ENCODE measurements at places on chromosomes 6 and 20.

DNA sequence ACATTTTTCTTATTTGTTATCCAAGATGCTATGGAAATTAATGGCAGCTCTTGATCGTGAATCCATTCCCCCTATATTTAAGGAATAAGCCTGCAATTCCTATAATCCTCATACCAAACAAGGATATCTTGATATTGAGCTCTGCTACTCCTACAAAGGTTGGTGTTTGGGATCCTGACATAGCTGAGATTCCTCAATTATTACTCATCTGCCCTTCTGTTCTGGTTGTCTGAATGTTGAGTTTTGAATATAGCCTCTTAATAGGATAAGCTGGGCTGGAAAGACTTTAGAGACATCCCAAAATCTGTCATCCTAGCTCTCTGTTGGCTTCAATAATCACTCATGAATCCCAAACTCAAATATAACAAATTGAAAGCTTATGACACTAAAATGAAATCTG is 49.9 kb downstream of the CLIC5 start:
- DNase-seq = no peak

GRCh38 chr6:110432285-110432900 is 17.0 kb upstream of the DDO start:
- DNase-seq = no peak

DNA sequence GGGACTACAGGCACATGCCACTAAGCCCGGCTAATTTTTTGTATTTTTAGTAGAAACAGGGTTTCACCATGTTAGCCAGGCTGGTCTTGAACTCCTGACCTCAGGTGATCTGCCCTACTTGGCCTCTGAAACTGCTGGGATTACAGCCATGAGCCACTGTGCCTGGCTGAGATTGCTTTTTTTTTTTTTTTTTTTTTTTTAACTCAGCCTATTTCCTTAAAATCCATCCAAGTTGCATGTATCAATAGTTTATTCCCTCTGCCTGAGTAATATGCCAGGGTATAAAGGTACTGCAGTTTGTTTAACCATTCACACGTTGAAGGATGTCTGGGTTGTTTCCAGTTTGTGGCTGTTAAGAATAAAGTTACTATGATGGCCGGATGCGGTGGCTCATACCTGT is 10.7 kb downstream of the SLX4IP start:
- DNase-seq = no peak

DNA sequence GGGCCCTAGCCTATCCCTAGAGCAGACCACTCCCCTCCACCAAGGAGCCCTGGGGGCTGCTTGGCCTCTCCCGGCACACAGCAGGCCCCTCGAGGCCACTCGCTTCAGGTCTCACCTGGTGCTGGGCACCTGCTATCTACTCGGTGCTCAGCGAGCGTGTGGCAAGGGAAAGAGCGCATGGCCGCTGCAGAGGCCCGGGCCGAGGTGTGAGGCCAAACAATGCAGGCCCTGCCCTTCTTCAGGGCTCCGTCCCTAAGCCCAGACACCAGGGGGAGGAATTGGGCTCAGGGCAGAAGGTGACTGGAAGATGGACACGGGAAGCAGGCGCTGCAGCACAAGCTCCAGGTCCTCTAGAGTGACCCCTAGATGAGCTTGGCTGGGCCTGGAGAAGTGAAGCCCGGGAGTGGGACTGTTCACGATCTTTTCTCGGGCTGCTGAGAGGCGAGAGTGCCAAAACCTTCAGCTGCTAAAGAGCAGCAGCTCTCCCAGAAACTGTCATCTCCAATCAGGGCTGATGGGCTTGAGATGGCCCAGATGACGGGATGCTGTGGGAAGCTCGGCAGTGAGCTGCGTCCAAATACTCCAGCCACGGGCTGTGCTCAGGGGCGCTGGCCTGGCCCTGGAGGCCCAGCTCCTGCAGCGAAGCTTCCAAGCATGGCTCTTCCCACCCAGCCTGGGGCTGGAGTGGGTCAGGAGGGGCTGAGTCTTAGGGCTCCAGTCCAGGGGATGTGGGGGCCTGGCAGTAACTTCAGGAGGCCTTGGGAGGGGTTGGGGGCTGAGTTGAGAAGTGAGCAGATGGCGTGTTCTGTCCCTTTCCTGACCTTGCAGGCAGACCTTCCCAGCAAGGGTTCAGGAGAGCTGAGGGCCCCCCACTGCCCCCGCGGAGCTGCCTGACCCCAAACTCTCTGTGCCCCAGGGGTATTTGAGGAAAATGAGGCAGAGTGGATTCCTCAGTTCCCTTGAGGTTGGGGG is 43.7 kb downstream of the APCDD1L start:
- no peak for DNase-seq

DNA sequence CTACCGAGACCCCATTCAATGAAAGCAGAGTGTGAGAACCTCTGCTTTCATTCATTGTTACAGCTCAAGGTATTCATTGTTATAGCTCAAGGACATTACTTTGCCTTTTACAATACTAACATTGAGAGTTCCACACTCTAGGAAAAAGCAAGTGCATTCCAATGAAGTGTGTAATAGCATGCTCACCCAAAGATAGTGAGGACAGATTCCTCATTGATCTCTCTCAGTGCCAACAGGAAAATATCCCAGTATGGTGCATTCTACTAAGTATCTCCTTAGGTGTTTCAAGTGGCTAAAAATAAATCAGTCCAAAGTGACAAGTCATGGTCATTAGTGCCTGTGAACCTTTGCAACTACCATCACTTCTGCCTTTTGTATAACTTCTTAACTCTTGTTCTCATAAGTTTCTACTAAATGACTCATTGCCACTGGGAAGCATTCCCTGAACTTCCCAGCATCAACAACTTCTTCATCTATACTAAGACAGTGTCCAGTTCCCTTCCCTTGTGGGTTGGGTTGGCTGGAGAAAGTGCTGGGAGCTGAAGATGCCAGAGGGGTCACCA is 140.7 kb upstream of the STXBP5 start:
- DNase-seq = no peak

GRCh38 chr6:116400328-116400727 is 29.6 kb downstream of the DSE start:
- DNase-seq = no peak

- no peak for DNase-seq
Observed at GRCh38 chr20:22557403-22558276, 26.7 kb downstream of the FOXA2 start.

- no peak for DNase-seq
Observed at GRCh38 chr20:24873025-24873620, 75.9 kb upstream of the CST7 start.

DNA sequence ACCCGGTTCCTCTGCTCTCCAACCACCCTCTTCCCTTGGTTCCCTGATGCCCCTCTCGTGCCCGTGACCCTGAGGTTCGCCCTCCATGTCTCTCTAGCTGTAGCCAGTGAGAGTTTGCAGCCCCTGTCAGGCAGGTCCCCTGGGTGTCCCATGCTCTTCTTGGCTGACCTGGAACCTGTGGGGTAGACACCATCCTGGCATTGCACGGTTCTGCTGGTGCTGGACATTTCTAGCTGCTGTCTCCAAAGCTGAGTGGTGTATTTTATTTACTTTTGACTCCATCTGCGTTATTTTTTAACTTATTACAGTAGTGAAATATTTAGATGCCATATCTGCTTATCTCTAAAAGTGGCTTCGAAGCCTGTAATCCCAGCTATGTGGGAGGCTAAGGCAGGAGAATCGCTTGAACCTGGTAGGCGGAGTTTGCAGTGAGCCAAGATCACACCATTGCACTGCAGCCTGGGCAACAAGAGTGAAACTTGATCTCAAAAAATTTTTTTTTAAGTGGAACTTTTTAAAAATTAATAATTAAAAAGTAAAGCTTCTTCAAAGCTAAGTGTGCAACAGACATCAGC is 12.5 kb downstream of the ENTPD6 start:
- DNase-seq = no peak

GRCh38 chr6:26105842-26106241 is 18.6 kb downstream of the HFE start:
- no peak for DNase-seq

DNA sequence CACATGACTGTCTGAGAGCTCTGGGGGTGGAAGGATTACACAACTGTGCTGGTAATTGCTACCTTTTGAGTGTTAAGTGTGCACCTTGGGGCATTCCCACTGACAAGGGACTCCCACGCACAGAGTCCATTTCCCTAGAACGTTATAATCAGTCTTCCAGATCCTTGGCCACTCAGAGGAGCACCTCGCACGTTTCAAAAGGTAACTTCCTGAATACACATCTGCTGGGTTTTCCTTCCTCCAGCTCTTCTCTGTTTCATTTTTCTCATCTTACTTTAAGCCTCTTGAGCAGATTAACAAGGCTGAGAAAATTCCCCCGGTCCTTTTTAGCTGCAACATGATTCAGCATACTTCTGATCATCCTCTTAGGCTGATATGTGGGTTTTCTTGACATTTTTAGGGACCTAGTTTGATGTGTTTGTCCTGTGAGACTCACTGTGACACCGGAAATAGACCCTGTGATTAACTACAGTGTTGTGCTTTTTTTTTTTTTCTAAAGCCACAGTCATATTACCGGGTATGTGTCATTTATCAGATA is 98.4 kb upstream of the DUSP22 start:
- DNase-seq = no peak

- no peak for DNase-seq
Observed at GRCh38 chr20:8744228-8744844, 324.6 kb upstream of the PLCB4 start.

GRCh38 chr6:84432619-84433018 is 205.2 kb upstream of the CEP162 start:
- DNase-seq = no peak

DNA sequence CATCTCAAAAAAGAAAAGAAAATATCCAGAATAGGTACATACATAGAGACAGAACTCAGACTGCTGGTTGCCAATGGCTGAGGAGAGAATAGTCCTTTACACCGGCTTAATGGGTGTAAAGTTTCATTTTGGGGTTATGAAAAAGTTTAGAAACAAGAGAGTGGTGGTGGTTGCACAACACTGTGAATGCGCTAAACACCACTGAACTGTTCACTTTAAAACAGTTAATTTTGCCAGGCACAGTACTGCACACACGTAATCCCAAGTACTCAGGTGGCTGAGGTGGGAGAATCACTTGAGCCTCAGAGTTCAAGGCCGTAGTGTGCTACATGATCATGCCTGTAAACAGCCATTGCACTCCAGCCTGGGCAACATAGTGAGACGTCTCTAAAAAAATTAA is 7.6 kb downstream of the ILRUN start:
- no peak for DNase-seq

GRCh38 chr20:17863209-17863576 is 105.4 kb downstream of the SNX5 start:
- DNase-seq = no peak

DNA sequence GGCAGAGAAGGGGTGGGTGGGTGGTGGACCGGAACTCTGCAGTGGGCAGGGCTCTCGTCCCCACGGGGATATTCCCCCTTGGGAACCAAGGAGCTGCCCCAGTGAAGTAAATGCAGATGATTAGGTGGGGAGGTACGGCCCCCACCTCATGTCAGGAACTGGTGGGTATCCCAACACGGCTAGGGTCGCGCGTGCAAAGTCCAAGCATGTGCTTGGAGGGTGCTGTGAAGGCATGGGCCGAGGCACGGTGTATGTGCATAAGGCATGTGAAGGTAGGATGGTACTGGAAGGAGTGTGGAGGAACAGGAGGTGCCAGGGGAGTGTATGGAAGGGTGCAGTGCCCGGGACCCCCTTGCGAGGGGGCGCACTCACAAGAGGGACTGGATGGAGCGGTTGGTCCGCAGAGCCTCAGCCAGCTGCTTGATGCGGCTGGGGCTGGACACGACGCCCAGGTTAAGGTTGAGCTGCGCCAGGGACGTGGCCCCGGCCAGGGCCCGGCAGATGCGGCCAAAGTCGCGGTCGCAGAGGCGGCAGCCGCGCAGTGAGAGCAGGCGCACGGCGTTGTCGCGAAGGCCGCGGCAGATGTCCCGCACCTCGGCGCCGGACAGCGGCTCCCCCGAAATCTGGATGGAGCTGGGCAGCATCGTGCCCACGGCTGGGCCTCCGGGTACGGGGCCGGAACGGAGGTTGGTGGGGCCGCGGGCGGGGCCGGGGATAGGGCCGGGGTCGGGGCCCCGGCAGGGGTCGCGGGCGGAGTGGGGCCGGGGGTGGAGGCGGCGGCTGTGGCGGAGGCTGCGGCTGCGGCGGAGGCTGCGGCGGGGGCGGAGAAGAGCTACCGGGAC is 783 bp downstream of the LRRC73 start:
- DNase-seq = no peak

GRCh38 chr6:110322874-110323242 is 35.3 kb downstream of the METTL24 start:
- DNase-seq = no peak

DNA sequence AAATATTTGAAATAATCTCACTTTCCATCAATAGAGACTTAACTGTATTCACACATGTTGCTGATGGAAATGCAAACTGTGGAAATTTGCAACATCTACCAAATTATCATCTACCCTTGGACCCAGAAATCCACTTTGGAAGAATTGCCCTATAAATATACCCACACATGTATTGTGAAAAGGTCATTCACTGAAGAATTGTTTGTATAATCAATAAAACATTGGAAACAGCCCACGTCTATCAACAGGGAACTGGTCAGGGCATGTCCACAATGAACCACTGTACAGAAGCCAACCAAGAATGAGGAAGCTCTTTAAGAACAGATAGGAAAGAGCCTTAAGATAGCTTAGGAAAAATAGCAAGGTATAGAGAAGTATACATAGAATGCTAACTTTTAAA is 36.2 kb downstream of the PXDC1 start:
- no peak for DNase-seq

GRCh38 chr6:2129182-2129621 is 116.2 kb downstream of the GMDS start:
- no peak for DNase-seq

GRCh38 chr6:30886897-30887255 is 2.6 kb downstream of the DDR1 start:
- DNase-seq = no peak

GRCh38 chr6:45997875-45998506 is 17.7 kb downstream of the CLIC5 start:
- DNase-seq = no peak

DNA sequence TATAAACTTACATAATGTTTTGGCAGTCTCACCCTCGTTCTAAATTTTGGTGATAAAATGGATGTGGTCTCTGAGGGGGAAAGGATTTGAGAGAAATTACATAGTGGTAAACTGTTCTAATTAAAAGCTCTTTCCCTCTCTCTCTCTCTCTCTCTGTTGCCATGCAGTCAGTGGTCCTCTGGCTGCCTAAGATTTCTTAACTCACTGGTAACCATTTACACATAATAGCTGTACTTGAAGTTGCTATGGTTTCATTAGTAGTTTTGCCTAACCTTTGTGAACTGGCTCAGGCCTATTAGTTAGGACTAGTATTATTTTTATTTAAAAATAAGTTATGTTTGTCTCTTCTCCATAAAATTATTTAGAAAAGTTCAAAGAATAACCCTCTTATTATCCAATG is 42.0 kb downstream of the MAPK14 start:
- no peak for DNase-seq

DNA sequence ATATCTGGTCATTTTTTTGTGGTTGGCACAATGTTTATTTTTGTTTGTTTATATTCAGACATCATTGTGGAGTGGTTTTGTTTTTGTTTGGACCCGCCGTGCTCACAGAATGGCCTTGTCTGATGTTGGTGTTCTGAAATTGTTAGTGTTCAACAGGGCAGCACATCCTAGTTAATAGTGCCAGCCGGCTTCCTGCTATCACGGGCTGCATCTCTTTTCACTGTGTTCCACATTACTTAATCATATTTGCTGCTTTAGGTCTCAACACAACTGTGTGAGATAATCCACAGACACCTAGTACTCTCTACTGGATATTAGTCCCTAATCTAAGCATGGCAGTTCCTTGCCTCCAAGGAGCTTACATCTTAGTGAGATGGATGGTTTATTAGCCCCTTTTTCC is 2.8 kb upstream of the EIF2S2 start:
- no peak for DNase-seq

- no peak for DNase-seq
Observed at GRCh38 chr6:11042025-11042749, 1.9 kb downstream of the ELOVL2 start.

All from HEK293T (cell line).